ENCODE measurements at places on chromosomes 2 and 18.
A peak's percentile ranks its signal among the peaks of the same experiment; 100 is the strongest.

GRCh38 chr2:240127191-240127750, 8.8 kb downstream of the COPS9 start:
- DNase-seq, result no peak

- no peak for DNase-seq
These were observed 700.1 kb downstream of the ADCYAP1 start for GRCh38 chr18:1604751-1605150.

DNA sequence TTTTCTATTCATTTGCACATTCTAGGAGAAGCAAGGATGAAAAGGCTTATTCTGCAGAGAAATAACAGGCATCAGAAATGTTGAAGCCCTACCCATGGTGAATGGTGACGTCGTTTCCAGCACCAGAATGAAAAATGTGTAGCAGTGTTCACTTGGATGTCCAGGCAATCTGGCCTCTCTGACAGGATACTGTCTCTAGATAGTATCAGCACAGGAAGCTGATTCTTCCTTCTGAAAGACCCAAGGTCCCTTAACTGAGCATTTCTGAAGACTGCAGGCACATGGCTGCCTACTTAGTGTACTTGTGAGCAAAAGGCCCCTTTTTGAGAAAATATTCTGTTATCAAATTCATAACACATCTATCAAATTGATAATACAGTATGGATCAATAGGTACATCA, 234.1 kb downstream of the XIRP2 start:
- DNase-seq, result no peak

GRCh38 chr2:145411493-145411892, 891.6 kb upstream of the ZEB2 start:
- DNase-seq, result peak; percentile 9

DNA sequence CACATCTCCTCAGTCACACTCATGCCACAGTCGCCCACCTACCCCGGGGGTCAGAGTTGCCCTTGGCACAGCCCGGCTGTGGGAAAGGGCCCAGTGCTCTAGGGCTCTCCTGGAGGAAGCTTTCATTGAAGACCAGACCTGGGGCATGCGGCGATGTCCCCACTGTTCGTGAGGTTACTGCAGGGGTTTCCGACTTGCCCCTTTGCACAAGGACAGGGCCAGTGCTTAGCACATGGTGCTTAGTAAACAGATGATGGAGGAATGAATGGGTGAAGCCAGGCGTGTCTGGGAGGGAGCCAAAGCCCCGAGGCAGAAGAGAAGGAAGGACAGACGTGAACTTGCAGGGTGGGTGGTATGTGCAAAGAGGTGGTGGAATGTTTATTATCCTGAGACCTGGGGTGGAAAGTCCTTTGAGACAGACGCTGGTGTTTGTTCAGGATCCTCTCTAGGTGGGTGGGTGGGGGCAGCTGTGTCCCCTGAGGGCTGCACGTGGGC, 205.9 kb upstream of the ARL4C start:
- DNase-seq, result no peak

DNA sequence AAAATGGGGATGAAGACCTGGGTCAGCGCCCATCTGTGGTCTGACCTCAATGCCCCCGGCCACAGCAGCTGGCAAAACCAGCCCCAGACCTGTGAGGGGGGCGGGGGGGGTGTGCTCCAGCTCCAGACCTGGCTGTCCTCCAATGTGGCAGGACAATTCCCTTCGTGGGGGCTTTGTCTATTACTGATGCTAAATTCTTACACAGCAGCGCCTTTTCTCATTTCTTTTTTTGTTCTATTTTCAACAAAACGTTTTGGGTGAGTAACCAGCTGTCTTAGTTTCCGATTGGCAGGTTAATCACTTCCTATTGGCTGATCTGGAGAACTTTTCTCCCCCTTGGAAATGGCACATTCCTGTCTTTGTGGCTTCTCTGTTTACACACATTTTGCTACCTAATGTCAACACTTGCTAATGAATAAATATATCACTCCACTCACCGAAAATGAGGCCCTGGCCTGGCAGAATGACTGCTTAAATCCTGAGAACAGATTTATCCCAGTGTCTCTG, 4.4 kb downstream of the SMAD7 start:
- no peak for DNase-seq

DNA sequence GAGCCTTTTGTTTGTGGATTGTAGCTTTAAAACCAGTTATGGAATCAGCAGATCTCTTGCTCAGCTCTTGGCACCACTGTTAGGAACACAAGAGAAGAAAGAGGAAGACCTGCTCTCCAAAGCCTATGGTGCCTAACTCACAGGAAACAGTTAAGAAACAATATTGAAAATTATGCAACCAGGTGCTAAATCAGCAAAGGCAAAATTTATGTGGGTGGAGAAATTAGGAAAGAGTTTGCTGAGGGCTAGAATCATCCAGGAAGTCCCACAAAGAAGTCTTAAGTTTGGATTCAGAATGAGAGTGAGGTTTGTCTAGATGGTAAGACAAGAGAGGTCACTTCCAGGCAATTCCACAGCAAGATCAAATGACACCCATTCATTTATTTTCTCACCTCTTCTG, 49.4 kb downstream of the AOX1 start:
- peak; percentile 82 for DNase-seq

- DNase-seq, result peak; percentile 71
These were observed 32.6 kb upstream of the NPC1 start for GRCh38 chr18:23618862-23619387.

- no peak for DNase-seq
These were observed 7.2 kb upstream of the CRYGB start for GRCh38 chr2:208153156-208153555.

GRCh38 chr2:220215785-220216184, 588.4 kb downstream of the SLC4A3 start:
- no peak for DNase-seq

- no peak for DNase-seq
These were observed 465.4 kb upstream of the TNP1 start for GRCh38 chr2:217325251-217325650.

- peak; percentile 25 for DNase-seq
These were observed 41.7 kb upstream of the MALL start for GRCh38 chr2:110157153-110157793.

DNA sequence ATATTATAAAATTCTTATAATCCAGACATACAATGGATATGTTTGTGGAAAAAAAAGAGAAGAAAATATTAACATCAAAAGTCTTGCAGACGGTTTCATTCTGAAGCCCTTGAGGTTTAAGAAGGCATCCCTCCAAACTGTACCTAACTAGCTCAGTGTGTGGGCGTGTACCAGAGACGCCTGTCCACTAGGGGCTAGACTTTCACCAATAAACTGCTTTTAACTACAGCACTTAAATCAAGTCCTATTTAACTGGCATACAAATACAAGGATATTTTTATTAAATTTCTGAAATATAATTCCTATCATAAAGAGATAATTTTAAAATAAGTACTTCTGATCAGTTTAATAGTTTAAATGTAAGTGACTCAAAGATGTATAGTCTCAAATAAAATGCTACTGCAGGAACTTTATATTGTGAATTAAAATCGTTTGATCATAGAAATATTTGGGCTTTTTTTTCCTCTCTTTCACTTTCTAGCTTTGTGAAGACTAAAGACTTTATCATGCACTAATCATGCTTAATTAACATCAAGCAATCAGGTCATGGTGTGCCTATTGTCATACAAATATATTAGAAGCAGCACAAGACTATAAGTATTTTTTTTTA, 437.7 kb downstream of the SATB2 start:
- no peak for DNase-seq

DNA sequence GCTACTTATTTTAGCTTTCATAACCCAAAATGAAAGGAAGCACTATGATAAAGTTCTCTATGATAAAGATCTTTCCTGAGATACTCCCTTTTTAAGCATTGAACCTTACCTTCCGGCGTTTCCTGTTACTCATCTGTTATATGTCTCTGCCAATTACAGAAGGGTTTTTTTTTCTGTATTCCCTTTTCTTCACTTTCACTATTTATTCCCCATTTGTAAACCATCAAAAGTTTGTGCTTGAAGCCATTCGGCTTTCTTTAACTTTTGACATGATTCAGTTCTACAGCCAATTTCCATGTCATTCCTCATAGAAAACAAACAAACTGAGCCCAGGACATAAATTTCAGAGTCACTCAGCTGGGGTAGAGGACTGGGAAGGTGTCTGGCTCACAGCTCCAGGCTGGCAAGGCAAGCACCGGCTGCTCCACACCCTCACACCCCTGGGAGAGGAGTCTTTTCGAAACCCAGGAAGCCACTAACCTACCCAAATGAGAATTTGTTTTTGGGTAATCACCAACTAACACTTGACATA, 429.4 kb upstream of the TRIB2 start:
- no peak for DNase-seq

DNA sequence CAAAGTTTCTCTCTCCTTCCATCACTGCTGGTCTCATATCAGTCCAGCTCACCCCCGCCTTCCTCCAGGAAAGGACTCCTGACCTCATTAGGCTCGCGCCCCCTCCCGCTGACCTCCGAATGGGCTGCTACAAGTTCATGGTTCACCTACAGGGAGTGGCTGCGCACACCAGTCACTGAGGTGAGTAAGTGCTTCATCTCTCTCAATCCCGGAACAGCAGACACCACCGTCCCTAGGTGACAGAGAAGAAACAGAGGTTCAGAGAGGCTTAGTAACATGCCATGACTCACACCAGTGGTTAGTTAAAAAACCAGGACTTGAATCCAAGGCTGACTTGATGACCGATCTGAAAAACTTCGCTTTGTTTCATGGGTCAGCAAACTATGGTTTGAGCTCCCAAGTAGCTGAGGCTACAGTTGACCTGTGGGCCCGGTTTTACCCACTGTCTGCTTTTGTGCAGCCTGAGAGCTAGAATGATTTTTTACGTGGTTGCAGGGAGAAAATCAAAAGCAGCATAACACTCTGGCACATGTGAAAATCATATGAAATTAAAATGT, 42.0 kb downstream of the ZFP36L2 start:
- no peak for DNase-seq

- peak; percentile 34 for DNase-seq
These were observed 60.0 kb downstream of the RBMS1 start for GRCh38 chr2:160433466-160434140.

- peak; percentile 18 for DNase-seq
These were observed 750 bp downstream of the STRADB start for GRCh38 chr2:201452058-201452921.

DNA sequence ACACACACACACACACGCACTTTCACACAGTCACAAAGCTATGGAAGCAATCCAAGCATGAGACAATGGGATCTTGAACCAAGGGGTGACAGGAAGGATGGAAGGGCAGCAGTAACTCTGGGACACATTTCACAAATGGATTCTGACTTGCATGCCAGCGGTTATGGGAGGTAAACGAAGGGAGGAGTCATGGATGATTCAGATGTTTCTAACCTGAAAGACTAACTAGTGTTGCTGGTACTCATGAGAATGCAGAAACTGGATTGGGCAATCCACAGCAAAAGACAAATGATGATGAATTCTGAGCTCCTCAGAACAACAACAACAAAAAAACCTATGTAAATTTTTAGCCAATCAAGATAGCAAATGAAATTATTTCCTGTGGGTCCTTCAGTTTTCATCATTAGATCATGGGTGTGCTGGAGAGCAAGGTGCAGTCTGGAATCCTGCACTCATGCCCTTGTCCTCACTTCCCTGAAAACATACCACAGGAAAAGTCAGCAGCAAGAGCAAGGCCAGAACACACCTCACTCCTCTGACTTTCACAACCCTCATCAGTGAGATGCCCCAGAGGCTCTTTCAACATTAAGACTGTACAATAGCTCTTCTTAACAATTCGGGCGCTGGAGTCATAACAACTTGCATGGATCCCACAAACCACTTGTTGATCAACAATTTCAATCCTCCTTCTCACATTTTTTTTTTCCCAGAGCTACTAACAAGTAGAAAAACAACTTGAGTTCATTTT, 32.6 kb downstream of the ABCA12 start:
- DNase-seq, result no peak

GRCh38 chr2:135829378-135830135, 7.4 kb downstream of the LCT start:
- DNase-seq, result no peak

DNA sequence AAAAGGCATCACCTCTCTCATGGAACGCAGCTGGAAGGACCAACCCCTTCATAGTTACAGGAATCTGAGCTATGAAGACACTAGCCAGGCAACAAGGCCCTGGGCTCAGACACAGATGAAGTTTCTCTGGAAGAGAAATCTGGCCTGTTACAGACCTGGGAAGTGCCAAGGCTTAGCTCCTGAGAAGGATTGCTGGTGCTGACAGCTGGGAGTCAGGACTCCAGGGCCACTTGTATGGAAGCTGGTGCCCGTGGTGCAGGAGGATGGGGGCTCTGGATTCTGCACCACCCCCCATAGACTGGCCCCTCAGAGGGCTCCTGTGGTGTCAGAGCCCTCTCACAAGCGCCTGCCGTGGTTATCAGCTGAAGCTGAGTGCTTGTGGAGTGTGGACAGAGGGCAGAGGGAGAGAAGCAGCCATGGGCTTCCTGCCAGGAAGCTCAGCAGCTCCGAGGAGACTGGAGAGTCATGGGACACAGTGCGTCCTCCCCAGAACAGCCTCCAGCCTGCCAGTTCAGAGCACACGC, 87.3 kb upstream of the LCLAT1 start:
- DNase-seq, result no peak

GRCh38 chr2:160491911-160492371, 1.7 kb downstream of the RBMS1 start:
- peak; percentile 55 for DNase-seq

GRCh38 chr2:74707837-74708236, 53.8 kb downstream of the SEMA4F start:
- DNase-seq, result peak; percentile 30

DNA sequence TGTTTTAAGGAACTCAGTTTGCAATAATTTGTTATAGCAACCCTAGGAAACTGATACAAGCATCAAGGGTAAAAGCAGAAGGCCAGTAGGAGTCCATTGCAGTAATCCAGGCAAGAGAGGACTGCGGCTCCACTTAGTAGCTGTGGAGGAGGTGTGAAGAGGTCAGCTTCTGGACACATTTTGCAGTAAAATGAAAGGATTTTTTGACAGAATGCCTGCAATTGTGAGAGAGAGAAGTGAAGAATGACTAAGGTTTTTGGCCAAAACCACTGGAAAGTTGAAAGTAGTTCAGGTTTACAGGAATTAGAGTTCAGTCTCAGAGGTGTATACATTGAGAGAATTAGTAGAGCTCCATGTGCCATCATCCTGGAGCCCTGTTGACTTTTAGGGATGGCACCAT, 129.5 kb downstream of the RHBDD1 start:
- no peak for DNase-seq

- DNase-seq, result no peak
These were observed 128.7 kb downstream of the NFATC1 start for GRCh38 chr18:79524181-79525078.

Measured in inflammatory macrophage treated with lipopolysaccharide for 1 hour (primary cell).